Left renal pelvis (tissue), 4 donors: ENCODE measurements at places on chromosomes 16 and 17. TPM values are rescaled to one million over a fixed set of nuclear protein-coding genes. Genes with fewer than 3 reads are reported as not detected.

The TMEM220 gene
- polyA plus RNA-seq: 10.8 TPM

GRCh38 chr16:67975321-67976105 is 4.8 kb downstream of the DPEP3 start:
- no peak for DNase-seq

DNA sequence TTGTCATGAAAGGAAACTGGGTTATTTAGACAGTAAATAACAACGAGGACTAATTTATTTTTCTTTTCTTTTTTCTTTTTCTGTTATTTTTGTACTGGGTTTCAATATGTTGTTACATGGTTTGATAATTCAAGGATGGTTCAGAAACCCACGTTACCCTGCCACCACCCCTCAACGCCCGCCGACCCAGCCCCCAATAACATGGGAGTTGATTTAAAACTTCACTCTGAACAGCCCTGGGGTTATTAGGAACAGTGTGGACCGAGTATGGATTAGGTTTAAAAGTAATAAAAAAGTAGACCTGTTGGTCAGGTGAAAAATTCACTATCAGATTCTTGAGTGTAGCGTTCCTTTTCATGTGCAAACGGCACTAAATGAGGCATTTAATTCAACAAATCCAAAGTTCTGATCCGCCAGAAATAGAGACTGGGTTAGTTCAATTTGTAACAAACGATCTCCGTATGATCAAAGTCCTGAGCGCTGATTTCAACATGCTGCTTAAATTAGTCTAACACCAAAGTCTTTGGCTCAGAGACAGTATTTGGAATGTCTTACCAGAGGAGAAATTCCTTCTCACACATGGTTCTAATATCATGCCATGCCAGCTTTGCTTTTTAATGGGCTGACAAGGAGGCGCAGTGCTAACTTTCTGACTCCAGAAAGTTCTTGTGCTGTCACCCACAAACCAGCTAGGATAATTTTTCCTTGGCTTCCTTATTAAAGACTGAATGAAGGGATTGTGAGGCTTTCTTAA is 173.1 kb upstream of the IRX3 start:
- DNase-seq: no peak

DNA sequence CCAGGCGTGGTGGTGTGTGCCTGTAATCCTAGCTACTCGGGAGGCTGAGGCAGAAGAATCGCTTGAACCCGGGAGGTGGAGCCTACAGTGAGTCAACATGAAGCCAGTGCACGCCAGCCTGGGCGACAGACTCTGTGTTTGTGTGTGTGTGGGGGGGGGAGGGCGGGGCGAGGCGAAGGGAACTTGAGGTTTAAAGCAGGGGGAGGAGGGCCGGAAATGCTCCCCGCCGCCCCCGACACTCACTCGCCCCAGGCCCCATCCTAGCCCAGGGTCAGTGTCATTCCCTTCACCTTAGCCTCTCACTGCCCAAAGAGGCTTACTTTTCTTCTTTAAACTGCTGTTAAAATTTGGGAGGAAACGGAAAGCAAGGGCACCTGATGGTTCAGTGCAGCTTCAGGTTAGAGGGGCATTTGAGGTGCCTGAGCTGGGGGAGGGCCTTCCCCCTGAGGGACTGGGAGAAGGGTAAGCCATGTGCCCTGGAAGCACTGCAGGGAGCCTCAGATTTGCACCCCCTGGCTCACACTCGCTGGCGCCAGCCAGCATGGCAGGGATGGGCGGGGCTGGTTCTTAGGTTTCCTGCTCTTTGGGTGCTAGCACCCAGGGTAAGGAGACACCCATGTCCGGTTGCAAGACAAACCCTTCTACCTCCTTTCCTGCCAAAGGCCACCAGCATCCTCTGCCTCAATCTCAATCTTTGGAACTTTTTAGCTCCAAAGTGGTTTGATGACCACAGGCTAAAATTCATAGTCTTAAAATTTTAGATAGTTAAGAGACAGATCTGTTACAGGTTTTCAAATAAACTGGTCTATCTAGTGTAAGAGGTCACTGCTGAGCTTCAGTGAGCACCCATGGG is 2.2 kb upstream of the LIMD2 start:
- no peak for DNase-seq

- DNase-seq: no peak
Observed at GRCh38 chr16:87201052-87201451, 116.1 kb downstream of the C16orf95 start.
